ENCODE measurements at places on chromosomes 12 and 14. TPM values are rescaled to one million over a fixed set of nuclear protein-coding genes. Genes with fewer than 3 reads are reported as not detected.

DNA sequence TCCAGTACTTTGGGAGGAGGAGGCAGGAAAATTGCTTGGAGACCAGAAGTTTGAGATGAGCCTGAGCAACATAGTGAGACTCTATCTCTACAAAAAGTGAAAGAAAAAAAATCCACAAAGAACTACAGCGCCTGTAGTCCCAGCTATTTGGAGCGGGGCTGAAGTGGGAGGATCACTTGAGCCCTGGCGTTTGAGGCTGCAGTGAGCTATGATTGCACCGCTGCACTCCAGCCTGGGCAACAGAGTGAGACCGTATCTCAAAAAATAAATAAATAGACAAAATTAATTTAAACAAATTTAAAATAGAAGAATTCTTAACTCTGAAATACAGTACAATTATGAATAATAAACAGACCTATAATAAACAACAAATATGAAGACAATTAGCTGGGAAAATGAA lies 40.9 kb downstream of the ATL1 start:
- DNase-seq = no peak

DNA sequence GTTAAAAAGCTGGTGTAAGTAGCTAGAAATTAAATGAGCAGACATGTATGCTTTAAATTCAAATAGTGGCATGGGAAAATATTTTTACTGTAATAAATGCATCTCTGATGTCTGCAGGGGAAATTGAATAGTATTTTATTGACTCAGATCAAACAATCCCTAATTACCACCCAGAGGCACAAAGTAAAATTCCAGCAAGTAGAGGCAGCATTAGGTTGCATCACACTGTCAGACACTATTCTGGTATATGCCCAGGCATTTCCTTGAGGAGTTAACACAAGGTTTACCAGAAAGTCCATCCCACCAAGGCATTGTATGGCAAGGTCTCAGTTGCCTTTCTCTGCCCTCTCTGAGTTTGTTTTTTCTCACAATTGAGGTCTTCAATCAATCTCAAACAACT lies 201.6 kb upstream of the KITLG start:
- DNase-seq = no peak

- peak; percentile 65 for DNase-seq
Observed at GRCh38 chr12:116708826-116709756, 28.8 kb downstream of the SPRING1 start.

GRCh38 chr14:104047761-104048160 lies 37.7 kb upstream of the ASPG start:
- no peak for DNase-seq

DNA sequence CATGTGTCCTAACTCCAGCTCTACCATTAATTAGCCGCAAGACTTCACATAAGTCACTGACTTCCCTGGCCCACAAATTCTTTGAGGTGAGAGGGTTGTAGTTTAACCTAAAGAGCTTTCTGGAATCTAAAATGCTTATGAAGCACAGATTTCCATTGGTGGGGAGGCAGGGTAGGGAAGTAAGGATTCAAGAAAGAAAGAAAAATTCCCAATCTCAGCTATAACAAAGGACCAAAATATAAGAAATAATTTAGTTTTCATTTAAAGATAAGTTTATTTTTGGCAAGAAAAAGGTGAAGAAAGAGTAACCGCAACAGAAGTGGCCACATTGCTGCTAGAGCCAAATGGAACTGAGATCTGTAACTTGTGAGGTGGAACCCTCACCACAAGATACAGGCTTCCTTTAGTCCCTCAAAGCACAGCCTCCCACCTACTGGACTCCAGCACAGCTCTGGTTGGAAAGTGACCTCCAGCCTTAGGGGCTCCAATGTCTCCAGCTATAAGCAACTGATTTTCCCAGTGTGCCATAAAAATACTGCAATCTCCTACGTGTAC lies 23.6 kb downstream of the DAD1 start:
- DNase-seq = no peak

- DNase-seq = peak; percentile 78
Observed at GRCh38 chr12:106139422-106140171, 843 bp upstream of the NUAK1 start.

DNA sequence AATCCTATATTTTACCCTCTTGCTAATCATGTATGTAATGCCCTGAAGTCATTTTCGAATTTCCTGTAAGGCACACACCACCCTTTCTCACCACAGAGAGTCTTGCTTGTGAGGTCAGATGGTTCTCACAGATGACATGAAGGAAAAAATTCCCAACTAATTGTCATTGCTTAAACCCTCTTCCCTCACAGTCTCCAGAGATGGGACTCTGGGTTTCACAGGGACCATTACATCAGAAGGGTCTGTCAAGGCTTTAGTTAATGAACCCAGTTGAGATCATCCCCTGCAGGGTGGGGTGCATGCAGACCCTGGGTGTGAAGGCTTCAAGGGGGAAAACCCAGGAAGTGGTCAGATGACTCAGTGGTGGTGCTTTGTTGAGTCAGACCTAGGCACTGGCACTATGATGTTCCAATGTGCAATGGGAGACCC lies 229.6 kb downstream of the BCAT1 start:
- peak; percentile 86 for DNase-seq

- DNase-seq = no peak
Observed at GRCh38 chr14:21612324-21612723, 22.4 kb downstream of the OR10G2 start.

DNA sequence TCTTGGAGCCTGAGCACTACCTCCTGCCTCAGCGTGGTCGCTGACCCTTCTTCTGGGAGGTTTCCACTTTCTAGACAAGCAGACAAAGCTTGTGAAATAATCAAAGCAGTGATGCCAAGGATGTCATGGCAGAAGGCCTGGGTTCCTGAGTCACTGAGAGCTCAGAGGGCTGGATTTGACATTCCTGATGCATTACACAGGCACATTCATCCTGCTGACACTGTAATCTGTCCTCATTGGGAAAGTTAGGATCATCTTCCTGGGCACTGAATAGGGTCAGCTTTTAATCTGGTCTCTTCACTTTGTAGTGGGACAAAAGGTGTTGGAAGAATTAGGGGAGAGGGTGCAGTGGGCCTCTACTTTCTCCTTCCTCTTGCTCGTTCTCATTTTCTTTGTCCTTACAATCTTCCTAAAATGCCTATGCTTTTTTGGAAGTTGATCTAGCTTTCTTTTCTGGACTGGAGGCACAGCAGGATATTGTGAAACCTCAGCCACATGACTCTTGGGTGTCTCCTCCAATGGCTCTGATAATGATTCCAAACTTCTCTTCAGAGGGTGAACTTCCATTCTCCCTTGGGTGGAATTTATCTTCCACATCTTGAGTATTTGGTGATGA lies 29.6 kb downstream of the EEA1 start:
- peak; percentile 98 for DNase-seq

- no peak for DNase-seq
Observed at GRCh38 chr14:88493392-88494185, 61.2 kb downstream of the PTPN21 start.

DNA sequence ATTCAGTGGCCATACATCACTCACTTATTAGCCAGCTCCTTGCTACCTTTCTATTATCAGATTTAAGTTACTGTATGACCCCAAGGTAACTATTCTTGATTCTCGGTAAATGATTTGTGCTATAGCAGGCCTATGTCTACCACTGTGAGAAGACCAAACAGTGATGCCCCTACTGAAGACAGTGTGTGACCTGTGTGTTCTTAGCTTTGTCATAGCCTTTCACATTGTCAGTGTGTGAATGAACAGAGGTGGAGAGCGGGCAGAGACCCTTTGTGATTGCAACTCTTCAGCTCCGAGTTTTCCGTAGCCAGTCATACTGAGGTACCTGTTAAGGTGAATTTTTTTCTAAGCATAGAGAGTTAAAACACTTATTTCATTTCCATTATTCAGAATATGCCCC lies 294.0 kb downstream of the LRFN5 start:
- DNase-seq = no peak

DNA sequence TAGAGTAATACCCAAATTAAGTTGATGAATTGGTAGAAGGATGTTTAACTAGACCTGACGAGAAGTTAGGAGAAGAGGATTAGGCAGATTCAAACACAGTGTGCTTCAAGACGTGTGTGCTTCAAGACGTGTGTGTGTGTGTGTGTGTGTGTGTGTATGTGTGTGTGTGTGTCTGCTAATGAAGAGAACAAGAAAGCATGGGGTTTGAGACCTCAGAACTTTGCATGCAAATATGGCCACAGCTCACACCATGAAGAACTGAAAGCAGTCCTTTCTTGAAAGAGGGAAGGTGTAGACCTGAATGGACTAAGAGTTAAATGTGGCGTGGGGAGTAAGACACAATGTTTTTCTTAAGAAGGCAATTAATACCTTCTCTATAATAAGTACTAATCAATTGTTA lies 32.5 kb upstream of the SSPN start:
- DNase-seq = no peak

DNA sequence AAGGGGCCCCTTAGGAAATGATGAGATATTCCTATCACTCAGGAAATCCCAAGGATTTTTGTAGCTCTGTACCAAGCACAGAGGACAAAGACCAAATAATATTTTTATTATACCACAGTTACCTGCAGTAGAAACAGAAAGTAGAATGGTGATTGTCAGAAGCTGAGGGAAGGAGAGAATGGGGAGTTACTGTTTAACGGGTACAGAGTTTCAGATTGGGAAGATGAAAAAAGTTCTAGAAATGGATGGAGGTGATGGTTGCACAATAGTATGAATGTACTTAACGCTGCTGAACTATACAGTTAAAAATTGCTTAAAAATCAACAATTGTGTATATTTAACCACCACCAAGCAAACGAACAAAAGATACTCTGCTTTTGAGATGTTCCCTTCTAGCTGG lies 24.1 kb downstream of the FLVCR2 start:
- no peak for DNase-seq

GRCh38 chr12:131613186-131613585 lies 97.7 kb upstream of the SFSWAP start:
- DNase-seq = no peak

DNA sequence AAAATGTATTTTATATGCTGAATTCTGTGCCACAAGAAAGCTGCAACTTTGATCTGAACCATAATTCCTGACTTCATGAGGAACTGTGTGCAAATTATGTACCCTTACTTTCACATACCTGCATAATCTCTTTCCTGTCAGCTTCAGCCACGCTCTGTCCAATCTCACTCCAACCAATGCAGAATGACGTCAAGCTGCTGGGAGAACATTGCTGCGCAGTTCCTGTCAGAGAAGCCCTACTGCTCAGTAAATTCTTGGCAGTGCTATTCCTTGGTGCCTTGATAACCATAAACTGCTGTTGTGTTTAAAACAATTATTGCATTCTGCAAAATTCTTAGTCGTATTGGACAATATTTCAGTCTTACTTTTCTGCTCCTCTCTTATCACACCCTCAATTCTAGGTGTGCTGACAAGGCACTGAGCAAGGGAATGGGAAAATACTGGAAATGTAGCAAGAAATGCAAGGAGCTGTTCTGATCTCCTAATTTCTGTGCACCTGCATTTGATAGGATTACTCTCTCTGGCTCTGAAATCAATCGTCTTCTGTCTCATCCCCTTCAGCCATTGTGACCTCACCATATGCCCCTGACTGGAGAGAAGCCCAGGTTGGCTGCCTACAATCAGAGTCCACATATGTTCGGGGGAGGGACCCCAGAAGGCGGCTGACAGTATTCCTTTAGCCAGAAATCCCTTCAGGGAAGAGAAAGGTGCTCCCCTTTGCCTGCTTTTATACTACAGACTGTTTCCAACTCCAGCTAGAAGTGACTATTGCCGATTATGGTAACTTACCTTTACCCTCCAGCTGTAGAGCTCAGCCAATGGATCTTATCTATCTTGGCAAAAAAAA lies 274.9 kb upstream of the NOVA1 start:
- no peak for DNase-seq

- DNase-seq = no peak
Observed at GRCh38 chr12:85280984-85281630, 1.1 kb downstream of the ALX1 start.

DNA sequence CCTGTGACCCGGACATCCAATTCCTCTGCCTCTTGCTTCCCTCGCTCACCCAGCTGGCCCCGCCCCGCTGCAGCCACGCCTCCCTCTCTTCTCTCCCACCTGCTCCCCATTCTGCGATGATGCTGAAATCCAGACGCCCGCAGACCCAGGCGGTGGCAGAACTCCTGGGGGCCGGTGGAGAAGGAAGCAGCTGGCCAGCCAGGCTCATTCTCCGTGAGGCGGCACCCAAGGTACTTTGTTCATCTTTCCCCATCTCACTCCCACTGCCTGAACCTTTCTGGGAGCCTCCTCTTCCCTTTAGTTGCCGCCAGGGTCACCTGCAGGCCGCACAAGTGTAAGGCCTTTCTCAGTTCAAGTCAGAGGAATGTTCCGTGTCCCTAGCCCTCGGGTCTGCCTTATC lies 35.7 kb downstream of the FOXN4 start:
- DNase-seq = no peak

DNA sequence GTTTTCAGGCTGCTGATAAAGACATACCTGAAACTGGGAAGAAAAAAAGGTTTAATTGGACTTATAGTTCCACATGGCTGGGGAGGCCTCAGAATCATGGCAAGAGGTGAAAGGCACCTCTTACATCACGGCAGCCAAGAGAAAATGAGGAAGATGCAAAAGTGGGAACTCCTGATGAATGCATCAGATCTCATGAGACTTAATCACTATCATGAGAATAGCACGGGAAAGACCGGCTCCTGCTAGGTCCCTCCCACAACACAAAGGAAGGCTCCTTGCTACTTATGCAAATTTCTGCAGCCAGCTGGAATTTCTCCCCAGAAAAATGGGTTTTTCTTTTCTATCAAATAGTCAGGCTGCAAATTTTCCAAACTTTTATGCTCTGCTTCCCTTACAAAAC lies 174.1 kb upstream of the RMST start:
- no peak for DNase-seq

- no peak for DNase-seq
Observed at GRCh38 chr12:130427381-130427887, 89.7 kb downstream of the PIWIL1 start.

DNA sequence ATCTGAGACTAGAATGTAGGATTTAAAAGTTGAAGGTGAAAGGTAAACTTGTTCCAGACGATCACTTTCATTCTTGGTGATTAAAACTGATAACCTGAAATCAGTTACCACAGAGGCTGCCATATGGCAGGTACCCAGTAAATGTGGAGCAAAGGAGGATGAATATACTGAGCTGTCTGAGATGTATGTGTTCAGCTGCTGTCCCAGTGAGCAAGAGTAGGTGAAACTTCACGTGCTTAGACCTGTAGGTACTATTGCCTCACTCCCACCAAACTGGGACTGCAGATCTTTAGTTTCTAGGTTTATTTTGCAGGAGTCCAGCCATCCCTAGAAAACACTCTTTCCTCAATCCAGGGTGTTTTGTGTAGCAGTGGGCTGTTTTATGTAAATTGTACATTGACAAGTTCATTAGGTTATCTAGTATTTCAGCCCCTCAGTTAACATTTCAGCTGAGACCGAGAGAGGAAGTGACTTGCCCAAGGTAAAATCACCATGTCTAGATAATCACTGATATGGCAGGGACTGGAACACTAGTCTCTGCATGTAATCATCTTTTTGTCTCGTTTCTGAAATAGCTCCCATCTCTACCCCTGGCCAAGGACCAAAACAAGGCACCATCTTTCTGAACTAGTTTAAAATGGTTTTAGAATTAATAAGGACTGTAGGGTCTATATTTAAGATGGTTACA lies 62.7 kb downstream of the ATG14 start:
- DNase-seq = no peak

The GPR162 gene
- total RNA-seq = 2.1 TPM

The KRT83 gene
- not detected for total RNA-seq

The RNASE7 gene
- total RNA-seq = not detected

The ACOT6 gene
- total RNA-seq = not detected

The TAS2R43 gene
- total RNA-seq = 0.25 TPM

The DEPDC4 gene
- 2.1 TPM for total RNA-seq

The CCDC184 gene
- total RNA-seq = not detected

The COPS7A gene
- 60.2 TPM for total RNA-seq

The ASCL1 gene
- not detected for total RNA-seq

The ZBTB42 gene
- total RNA-seq = 4.1 TPM
